ENCODE measurements at places on chromosomes 1 and 21. TPM values are rescaled to one million over a fixed set of nuclear protein-coding genes. Genes with fewer than 3 reads are reported as not detected.

- DNase-seq = no peak
Observed at GRCh38 chr1:221693087-221693486, 48.8 kb downstream of the DUSP10 start.

CERS2 gene
- polyA plus RNA-seq = 325 TPM

GRCh38 chr1:171641076-171641864 is 11.2 kb downstream of the MYOC start:
- no peak for DNase-seq

DNA sequence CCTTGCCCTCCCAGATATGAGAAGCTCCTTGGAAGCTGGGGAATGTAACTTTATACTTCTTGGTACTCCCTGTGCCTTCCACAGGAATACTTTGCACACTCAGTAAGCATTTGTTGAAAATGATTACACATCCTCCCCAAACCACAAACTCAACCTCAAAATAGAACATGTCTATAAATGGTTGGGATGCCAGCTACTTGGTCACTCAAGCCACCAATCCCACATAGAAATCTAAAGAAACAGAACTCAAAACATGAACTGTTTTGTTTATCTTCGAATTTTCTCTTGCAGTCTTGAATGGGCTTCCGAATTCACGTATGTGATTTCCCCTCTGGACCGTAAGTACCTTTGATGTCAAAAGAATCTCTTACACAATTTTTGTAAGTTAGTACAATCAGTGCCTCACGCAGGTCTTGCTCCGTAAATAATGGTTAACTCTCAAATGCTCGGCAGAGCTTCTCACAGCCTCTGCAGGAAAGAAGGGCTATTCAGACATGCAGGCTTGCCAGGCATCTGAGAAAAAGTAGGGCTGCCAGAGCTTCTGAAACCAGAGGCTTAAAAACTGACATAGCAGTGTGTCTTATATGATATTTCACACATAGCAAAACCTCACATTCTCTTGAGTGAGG is 26.9 kb downstream of the SORT1 start:
- no peak for DNase-seq

DNA sequence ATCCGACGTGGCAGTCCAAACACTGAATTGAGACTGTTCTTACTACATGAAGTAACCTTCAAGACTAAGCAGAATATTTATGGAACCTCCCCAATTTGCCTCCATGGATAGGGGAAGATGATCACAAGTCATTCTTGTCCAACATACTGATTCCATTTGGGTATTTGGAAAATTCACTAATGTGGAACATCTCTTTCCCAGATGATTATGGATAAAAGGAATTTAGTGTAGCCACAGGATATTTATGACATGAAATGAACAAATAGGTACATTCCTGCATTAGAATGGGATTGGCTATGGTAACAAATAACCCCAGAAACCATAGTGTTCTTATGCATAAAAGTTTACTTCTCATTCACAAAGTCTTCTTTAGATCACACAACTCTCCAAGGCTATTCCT is 40.2 kb upstream of the SGIP1 start:
- no peak for DNase-seq

- no peak for DNase-seq
Observed at GRCh38 chr1:224432146-224432545, 2.5 kb downstream of the WDR26 start.

- DNase-seq = no peak
Observed at GRCh38 chr1:78070210-78070609, 24.4 kb downstream of the GIPC2 start.
